Kidney tubule cell (primary cell): ENCODE measurements at places on chromosomes 4 and X.
A peak's percentile ranks its signal among the peaks of the same experiment; 100 is the strongest.

DNA sequence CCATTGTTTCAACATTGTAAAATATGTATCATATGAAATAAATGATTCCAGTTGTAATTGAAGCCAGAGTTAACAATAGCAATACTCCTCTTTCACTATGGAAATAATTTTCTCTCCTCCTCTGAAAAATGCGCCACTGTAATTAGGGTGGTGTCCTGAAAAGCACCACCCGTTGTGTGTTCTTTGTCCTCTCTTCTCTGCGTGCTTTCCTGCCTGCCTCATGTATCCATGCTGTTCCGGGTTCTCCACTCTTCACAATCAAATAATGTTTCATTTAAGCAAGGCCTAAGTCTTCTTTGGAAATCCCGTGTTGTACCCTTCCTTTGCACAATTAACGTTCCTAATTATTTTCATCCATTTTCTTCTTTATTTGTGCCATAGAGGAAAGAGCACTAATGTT, 293.3 kb downstream of the ADGRL3 start:
- no peak for DNase-seq

- no peak for DNase-seq
These were observed 317.0 kb upstream of the ANXA10 start for GRCh38 chr4:167775375-167775774.

GRCh38 chrX:153410373-153410772, 899 bp upstream of the ZFP92 start:
- no peak for DNase-seq

- no peak for DNase-seq
These were observed 107.5 kb downstream of the CLNK start for GRCh38 chr4:10577018-10577417.

GRCh38 chr4:22991576-22991975, 298.8 kb downstream of the GBA3 start:
- peak; percentile 23 for DNase-seq

GRCh38 chr4:143455211-143455610, 58.3 kb upstream of the SMARCA5 start:
- DNase-seq: no peak

- DNase-seq: no peak
These were observed 352.8 kb downstream of the MAPK10 start for GRCh38 chr4:86007042-86007441.

DNA sequence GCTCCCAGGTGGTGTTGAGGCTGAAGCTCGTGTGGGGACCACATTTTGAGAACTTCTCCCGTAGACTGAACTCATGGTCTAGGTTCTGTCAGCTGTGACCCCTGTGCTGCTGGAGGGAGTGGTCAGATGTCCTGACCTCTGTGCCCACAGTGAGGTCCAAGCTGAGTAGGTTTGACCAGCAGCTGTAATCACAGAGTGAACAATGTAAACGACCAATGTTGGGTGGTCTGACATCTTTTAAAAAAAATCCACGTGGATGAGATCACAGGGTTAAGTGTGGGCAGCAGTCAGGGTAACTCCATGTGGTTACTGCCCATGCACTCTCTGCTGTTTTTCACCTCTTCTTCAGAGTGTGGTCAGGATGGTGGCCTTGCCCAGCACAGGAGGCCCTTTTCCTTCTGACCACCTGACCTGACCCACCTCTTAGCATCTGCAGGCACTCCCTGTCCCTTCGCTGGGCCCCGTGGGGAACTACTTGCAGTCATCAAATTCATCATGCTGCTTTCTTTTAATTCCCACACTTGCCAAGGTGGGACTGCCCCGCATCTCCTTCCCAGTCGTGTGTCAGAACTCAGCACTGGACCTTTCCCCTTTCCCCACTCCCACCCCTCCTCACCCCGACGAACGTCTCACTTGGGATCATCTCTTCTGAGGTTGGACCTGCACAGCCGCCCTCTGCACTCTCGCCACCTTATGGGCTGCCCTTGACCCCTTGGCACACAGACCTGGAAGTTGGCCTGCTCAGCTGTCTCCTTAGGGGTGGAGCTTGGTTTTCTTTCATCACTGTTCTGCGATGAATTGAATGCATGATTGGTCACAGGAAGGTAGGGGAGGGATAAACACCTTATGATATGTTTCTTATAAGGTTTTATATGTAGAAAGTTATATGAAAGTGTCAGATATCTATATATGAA, 120.1 kb downstream of the PTTG2 start:
- no peak for DNase-seq

GRCh38 chrX:96147681-96148080, 537.0 kb upstream of the DIAPH2 start:
- no peak for DNase-seq

DNA sequence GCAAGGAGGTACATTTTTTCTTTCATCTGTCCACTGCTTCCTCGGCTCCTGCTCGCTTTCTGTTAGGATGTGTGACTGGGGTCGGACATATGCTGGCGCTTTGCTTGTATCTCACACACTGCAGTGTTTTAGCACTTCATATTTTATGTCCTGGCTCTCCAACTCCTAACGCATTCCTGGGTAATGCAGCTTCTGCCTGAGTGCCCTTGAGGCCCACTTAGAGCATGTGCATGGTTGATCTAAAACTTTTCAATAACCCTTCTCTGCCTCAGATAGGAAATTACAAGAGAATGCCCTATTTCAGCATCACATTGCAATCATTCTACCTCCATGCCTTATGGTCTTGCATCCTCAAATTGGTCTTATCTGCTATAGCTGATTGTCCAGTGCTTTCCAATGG, 65.3 kb downstream of the NEIL3 start:
- DNase-seq: no peak

- DNase-seq: peak; percentile 88
These were observed 57.6 kb downstream of the MAPK10 start for GRCh38 chr4:86302251-86302650.

- peak; percentile 33 for DNase-seq
These were observed at the start of gene SMARCA1 for GRCh38 chrX:129523079-129523911. Gene SMARCA1 (minus strand): TSS chrX:129523490. CDS start chrX:129523370, 120 bp downstream.

GRCh38 chrX:152932598-152933175, 34.8 kb downstream of the ZNF185 start:
- DNase-seq: no peak

GRCh38 chr4:152545088-152545487, 9.2 kb upstream of the FBXW7 start:
- DNase-seq: no peak

DNA sequence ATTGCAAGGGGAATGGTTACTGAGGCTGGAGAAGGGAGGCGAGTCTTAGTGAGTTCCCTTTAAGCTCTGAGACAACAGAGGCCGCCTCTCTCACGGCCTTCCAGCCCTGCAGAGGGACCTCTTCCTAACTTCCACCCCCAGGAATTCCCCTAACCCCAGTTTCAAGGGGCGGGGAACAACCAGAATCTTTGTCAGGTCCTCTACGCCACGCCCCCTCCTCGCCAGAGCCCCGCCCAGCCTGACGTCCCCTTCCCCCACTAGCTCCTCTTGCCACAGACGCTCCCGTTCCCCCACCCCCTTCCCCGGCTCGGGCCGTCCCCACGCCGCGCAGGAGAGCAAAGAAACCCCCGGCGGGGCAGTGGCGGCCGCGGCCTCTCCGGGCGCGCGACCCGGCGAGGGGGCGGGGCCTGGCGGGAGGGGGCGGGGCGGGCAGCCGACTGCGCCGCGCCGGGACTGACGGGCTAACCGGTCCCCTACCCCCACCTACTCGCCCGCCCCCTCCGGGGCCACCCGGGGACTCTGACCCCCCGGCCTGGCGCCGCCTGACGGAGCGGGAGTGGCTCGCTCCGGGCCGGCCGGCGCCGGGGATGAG, 12.3 kb upstream of the TMEM156 start:
- DNase-seq: peak; percentile 94

DNA sequence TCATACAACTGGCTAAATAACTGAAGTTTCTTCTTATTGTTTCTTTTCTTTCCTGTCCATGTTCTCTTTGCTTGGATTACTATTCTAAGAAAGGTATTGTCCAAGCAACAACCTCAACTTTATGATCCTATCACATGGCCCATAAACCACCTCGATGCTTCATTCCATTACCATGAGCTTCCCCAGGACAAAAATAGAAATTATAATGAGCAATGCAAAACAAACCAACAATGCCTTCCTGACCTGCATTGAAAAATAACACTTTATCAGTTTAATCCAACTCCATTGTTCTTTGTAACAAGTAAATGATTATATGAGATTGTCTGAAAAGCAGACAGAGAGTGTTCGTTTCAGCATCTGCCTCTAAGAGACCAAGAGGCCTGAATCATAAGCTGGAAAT, 148.8 kb downstream of the HS6ST2 start:
- peak; percentile 22 for DNase-seq

DNA sequence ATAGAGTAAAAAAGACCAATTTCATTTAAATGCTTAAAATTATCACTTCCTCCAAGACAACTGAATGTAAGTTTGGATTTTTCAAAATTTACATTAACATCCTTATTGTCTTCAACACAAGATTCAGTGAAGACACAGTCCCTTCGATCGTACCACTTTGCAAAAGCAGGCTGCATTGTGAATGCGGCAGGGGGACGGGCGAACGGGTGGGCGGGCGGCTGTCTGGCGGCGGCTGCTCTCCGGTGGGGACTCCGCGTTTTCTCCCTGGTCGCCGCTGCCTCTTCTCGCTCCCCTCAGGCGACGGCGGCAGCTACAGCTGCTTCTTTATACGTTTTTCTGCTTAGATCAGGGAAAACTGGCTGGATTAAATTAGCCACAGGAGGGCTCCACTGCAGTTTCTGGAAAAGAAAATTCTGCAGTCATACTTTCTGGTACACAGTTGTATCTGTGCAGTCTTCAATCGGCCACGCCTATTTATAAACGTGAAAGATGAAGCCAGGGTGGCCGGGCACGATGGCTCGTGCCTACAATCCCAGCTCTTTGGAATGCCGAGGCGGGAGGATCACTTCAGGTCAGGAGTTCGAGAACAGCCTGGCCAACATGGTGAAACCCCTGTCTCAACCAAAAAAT, 33.9 kb upstream of the HPF1 start:
- DNase-seq: peak; percentile 77

- peak; percentile 61 for DNase-seq
These were observed 444.8 kb upstream of the SLIT2 start for GRCh38 chr4:19806865-19807264.

- DNase-seq: no peak
These were observed 40.5 kb downstream of the NFKB1 start for GRCh38 chr4:102541697-102542096.

- DNase-seq: peak; percentile 30
These were observed 103.6 kb downstream of the ENOX2 start for GRCh38 chrX:130799393-130799792.

DNA sequence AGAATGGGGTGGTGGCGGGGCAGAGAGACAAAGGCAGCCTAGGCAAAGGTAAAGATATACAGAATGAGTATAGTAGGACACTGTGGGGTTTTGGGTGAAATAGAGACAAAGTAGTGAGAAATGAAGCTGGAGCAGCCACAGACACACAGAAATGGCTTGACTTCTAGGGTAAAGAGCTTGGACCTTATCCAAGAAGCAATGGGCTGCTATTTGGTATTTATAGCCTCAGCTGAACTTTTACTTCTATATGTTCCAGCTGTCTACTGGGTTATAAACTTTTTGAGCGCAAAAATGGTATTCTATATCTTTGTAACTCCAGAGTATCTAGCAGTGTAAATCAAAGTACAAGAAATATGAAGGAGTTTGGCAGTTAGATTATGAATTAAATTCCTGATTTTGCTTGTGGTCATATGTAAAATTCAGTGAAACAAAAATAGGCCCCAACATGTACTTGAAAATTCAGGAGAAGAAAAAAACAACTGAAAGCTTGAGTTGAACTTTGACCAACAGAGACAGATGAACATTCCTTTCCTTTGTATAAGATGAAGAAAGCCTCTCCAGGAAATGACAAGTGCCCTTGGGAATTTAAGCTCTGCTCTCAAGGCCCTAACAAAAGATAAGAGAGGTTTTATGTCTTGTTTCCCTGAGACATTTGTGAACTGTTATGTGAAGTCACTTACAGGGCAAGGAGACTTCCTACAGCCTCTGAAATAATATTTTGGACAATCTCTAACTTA, 354.1 kb downstream of the CHIC1 start:
- DNase-seq: peak; percentile 94

- peak; percentile 100 for DNase-seq
These were observed 293.4 kb upstream of the BOD1L1 start for GRCh38 chr4:13920901-13921300.

DNA sequence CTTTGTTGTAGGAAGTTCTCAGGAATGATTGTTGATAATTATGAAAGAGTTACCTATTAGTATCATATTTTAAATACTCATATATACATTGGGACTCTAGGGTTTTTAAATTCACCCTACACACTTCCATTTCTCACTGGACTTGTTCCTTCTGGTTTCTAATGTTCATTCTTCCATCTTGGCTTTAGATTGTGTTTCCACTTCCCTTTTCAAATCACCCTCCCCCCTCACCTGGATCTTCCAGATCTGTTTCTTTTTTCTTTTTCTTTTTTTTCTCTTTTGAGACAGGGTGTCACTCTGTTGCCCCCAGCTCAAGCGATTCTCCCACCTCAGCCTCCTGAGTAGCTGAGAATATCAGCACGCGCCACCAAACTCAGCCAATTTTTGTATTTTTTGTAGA, 6.7 kb upstream of the KIT start:
- no peak for DNase-seq

- no peak for DNase-seq
These were observed 24.4 kb downstream of the PLAC1 start for GRCh38 chrX:134633832-134634231.

DNA sequence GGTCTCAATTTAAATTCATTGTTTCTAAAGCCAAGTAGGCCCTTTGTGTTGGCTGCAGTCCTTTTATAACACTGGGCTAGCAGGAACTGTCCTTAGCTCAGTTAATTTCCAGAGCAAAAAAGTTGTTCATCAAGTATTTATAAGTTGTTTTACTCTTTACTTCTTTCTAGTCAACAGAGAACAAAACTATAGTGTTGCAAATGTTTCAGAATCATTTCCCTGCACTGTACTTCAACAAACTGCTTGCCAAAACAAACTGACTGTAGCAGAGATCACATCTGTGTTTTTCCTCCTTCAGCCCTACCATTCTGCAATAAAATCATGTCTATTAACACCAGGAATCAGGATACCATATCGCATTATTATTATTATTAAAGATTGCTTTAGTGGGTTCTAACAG, 168.5 kb upstream of the SH3RF1 start:
- DNase-seq: no peak

GRCh38 chrX:7133050-7133440, 14.5 kb upstream of the STS start:
- DNase-seq: peak; percentile 47

- no peak for DNase-seq
These were observed 81.8 kb upstream of the RBPJ start for GRCh38 chr4:26238778-26239679.
